ENCODE measurements at places on chromosomes 6 and 20.

- H3K4me1 ChIP-seq, result no peaks in the 10 kb centered on the region
- no peak for DNase-seq
- H3K4me3 ChIP-seq, result no peak overlapping the region
- H3K36me3 ChIP-seq, result no peaks in the 10 kb centered on the region
- H3K27ac ChIP-seq, result no peak overlapping the region
Observed at GRCh38 chr20:316316-317068, 8.9 kb upstream of the SOX12 start.

DNA sequence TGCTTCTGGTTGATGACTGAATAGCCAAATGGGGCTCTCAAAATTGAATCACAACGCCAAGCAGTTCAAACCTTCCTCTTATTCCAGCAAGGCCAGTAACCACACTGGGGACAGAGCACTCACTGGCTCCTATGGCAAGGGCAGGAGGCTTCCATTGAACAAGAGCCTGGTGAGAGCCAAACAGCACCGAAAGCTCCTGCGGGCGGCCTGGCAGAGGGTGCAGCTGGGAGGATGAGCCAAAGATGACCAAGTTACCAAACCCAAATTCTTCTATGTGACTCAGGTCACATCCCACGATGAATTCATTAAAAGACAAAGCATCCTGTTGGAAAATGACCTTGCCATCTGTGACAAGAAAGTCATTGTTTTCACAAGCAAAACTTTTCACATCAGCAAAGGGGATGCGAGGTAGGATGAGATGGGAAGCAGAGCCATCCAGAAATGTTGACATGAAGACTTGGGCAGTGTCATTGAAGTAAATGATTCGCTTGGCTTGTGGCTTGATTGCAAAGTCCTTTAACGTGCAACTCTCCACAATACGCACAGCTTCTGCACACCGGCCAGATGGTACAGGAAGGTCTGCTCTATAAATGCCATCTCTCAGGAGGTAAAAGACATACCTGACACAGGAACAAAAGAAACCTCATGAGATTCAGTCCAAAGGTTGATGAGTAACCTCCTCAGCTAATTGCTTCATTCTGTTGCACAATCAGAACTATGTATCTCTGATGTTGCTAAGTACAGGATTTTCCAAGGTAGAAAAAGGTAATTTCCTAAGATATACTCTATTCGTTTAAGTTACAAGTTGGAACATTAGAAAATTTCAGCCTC, 36.3 kb downstream of the ROS1 start:
- no peaks in the 10 kb centered on the region for H3K4me1 ChIP-seq
- H3K4me3 ChIP-seq, result no peak overlapping the region
- no peaks in the 10 kb centered on the region for H3K36me3 ChIP-seq
- no peaks in the 10 kb centered on the region for H3K27me3 ChIP-seq
- no peak for DNase-seq
- no peak overlapping the region for H3K27ac ChIP-seq

- H3K4me3 ChIP-seq, result no peak overlapping the region
- no peak for DNase-seq
- peaks cover 4% of the 10 kb centered on the region for H3K36me3 ChIP-seq
- H3K27ac ChIP-seq, result no peak overlapping the region
Observed at GRCh38 chr20:62015540-62016288, 50.0 kb downstream of the TAF4 start.

- DNase-seq, result no peak
- H3K27ac ChIP-seq, result no peak overlapping the region
- no peaks in the 10 kb centered on the region for H3K36me3 ChIP-seq
- no peak overlapping the region for H3K4me3 ChIP-seq
- peaks cover 13% of the 10 kb centered on the region for H3K4me1 ChIP-seq
Observed at GRCh38 chr20:33681728-33682353, 4.3 kb downstream of the E2F1 start.

- no peaks in the 10 kb centered on the region for H3K36me3 ChIP-seq
- no peaks in the 10 kb centered on the region for H3K27me3 ChIP-seq
- no peaks in the 10 kb centered on the region for H3K4me1 ChIP-seq
Observed at GRCh38 chr6:5765141-5765760, 241.5 kb downstream of the NRN1 start.

DNA sequence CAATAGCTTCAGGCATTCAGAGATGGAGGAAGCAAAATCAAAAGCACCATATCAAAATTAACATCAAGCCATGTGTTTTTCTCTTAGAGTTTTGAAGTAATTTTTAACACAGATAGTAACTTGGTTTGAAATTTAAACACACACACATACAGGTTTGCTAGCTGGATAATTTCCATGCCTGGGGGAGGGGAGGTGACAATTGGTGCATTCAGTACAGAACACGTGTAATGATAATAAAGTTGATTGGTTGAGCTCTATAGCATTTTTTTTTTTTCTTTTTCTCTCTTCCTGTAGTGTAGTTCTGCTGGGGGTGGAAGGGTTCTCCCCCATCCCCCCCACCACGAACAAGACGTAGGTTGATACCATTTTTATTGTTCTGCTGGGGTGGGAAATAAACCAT, 564.8 kb downstream of the LMBRD1 start:
- H3K4me1 ChIP-seq, result no peaks in the 10 kb centered on the region
- no peak overlapping the region for H3K4me3 ChIP-seq
- DNase-seq, result no peak
- no peaks in the 10 kb centered on the region for H3K36me3 ChIP-seq

- H3K4me1 ChIP-seq, result peaks cover 12% of the 10 kb centered on the region
- H3K27me3 ChIP-seq, result no peaks in the 10 kb centered on the region
- H3K27ac ChIP-seq, result no peak overlapping the region
- no peak overlapping the region for H3K4me3 ChIP-seq
- no peaks in the 10 kb centered on the region for H3K36me3 ChIP-seq
Observed at GRCh38 chr6:163823577-163823976, 409.1 kb downstream of the QKI start.

- H3K27me3 ChIP-seq, result no peaks in the 10 kb centered on the region
- H3K36me3 ChIP-seq, result no peaks in the 10 kb centered on the region
- no peaks in the 10 kb centered on the region for H3K4me1 ChIP-seq
Observed at GRCh38 chr6:132443206-132443605, 41.9 kb upstream of the MOXD1 start.

GRCh38 chr6:81895511-81896185, 143.2 kb upstream of the TENT5A start:
- H3K27me3 ChIP-seq, result no peaks in the 10 kb centered on the region
- H3K4me1 ChIP-seq, result no peaks in the 10 kb centered on the region
- no peak overlapping the region for H3K4me3 ChIP-seq
- H3K27ac ChIP-seq, result no peak overlapping the region

GRCh38 chr6:149445573-149445972, 39.2 kb downstream of the ZC3H12D start:
- DNase-seq, result no peak
- no peaks in the 10 kb centered on the region for H3K27me3 ChIP-seq
- no peaks in the 10 kb centered on the region for H3K36me3 ChIP-seq
- no peak overlapping the region for H3K4me3 ChIP-seq
- H3K4me1 ChIP-seq, result peaks cover 4% of the 10 kb centered on the region
- H3K27ac ChIP-seq, result no peak overlapping the region

- DNase-seq, result no peak
- no peak overlapping the region for H3K4me3 ChIP-seq
- peaks cover 57% of the 10 kb centered on the region for H3K36me3 ChIP-seq
- H3K4me1 ChIP-seq, result no peaks in the 10 kb centered on the region
- no peaks in the 10 kb centered on the region for H3K27me3 ChIP-seq
- no peak overlapping the region for H3K27ac ChIP-seq
Observed at GRCh38 chr20:57648878-57649616, 28.8 kb upstream of the ZBP1 start.

- peaks cover 64% of the 10 kb centered on the region for H3K27me3 ChIP-seq
- DNase-seq, result no peak
- peaks cover 18% of the 10 kb centered on the region for H3K4me1 ChIP-seq
- peak overlapping the region; percentile 45 for H3K4me3 ChIP-seq
- no peaks in the 10 kb centered on the region for H3K36me3 ChIP-seq
Observed at GRCh38 chr6:6007366-6008088, 802 bp upstream of the NRN1 start.

DNA sequence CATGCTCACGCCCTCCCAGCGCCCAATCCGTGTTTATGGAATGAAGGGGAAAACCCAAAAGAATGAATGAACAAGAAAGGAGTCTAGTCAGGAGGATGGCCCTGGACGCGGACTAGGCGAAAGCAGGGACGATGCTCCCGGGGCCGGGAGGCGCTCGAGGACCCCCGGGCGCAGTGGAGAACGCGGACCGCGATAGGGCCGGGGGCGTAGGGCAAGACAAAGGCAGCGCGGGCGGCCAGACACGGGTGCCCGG, 758 bp downstream of the GCLC start:
- DNase-seq, result no peak
- H3K4me1 ChIP-seq, result peaks cover 19% of the 10 kb centered on the region
- H3K27ac ChIP-seq, result peak overlapping the region; percentile 97
- H3K27me3 ChIP-seq, result no peaks in the 10 kb centered on the region

DNA sequence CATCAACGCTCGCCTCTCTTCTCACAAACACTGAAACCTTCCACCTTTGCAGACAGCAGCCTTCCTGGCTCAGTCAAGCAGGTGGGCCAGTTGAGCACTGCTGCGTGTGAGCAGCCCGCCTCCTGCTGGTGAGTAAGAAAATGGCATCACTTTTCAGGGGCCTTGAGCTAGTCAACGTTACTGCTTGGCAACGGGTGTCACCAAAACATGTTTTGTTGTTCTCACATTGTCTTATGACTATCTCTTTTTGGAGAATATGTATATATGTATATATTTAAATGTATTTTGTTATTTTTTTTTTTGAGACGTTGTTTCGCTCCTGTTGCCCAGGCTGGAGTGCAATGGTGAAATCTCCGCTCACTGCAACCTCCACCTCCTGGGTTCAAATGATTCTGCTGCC, 97.0 kb upstream of the AGPAT4 start:
- no peaks in the 10 kb centered on the region for H3K27me3 ChIP-seq
- H3K4me1 ChIP-seq, result no peaks in the 10 kb centered on the region
- no peaks in the 10 kb centered on the region for H3K36me3 ChIP-seq

GRCh38 chr6:41958022-41958856, 16.6 kb upstream of the CCND3 start:
- no peaks in the 10 kb centered on the region for H3K4me1 ChIP-seq
- no peaks in the 10 kb centered on the region for H3K36me3 ChIP-seq
- no peak overlapping the region for H3K27ac ChIP-seq
- no peak for DNase-seq
- no peaks in the 10 kb centered on the region for H3K27me3 ChIP-seq

DNA sequence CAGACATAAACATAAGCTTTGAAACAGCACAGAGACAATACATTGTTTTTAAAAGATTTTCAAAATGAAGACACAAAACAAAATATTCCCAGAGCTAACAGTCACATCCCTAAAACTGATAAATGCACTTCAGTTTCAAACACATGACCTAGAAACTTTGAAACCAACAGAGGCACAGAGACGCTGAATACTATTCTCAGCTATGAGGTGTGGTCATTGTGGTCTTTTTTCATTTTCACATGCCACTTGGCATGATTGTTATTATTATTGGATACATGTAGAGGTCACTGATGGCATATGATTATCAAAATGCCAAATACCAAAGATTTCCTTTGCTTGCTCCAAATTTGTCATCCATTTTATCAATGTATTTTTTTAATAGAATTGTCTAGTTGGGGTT, 306.9 kb downstream of the QKI start:
- H3K27me3 ChIP-seq, result no peaks in the 10 kb centered on the region
- H3K36me3 ChIP-seq, result no peaks in the 10 kb centered on the region
- H3K27ac ChIP-seq, result no peak overlapping the region
- no peak overlapping the region for H3K4me3 ChIP-seq

GRCh38 chr6:163757520-163757919, 343.0 kb downstream of the QKI start:
- DNase-seq, result no peak
- no peaks in the 10 kb centered on the region for H3K27me3 ChIP-seq
- peaks cover 6% of the 10 kb centered on the region for H3K4me1 ChIP-seq
- H3K27ac ChIP-seq, result no peak overlapping the region

GRCh38 chr6:47057830-47058540, 15.9 kb upstream of the ADGRF1 start:
- H3K36me3 ChIP-seq, result no peaks in the 10 kb centered on the region
- H3K4me1 ChIP-seq, result peaks cover 3% of the 10 kb centered on the region
- H3K27ac ChIP-seq, result no peak overlapping the region
- H3K4me3 ChIP-seq, result no peak overlapping the region

GRCh38 chr6:39251406-39251805, 22.1 kb upstream of the KCNK5 start:
- H3K27me3 ChIP-seq, result no peaks in the 10 kb centered on the region
- no peak overlapping the region for H3K4me3 ChIP-seq
- H3K4me1 ChIP-seq, result no peaks in the 10 kb centered on the region
- no peaks in the 10 kb centered on the region for H3K36me3 ChIP-seq
- H3K27ac ChIP-seq, result no peak overlapping the region
- DNase-seq, result no peak

DNA sequence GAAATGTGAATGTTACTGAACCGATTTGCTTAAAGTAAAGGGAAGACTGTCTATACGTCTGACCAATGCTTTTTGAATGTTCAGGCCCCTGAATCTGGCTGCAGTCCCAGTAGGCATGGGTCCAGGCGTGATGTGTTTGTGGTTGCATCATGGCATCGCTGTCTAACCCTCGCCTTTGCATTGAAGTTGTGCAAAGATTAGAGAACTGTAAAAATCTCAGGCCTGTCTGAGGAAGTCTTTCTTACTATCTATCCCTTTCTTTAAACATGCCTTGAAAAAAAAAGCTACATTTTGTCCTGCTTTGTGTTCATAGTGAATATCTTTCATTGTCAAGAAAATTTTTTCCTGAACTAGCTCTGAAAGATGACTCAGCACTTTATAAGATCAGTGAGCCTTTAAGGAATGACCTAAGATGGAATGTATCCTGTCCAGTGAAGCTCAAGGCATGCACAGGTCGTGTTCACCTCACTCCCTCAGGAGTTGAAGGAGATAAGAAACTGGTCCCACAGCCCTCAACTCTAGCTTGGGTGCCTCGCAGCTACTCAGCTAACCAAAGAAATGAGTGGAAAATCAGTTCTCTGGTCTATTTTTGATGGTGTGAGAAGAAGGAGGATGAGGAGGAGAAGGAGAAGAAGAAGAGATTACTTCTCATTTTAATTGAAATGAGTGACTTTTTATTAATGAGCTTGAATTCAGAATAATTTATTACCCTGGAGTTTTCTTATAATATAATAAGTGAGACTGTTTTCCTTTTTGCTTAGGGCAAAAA, 48.6 kb downstream of the TPD52L1 start:
- no peak overlapping the region for H3K4me3 ChIP-seq
- peaks cover 35% of the 10 kb centered on the region for H3K4me1 ChIP-seq
- DNase-seq, result peak; percentile 53
- no peaks in the 10 kb centered on the region for H3K27me3 ChIP-seq
- no peaks in the 10 kb centered on the region for H3K36me3 ChIP-seq

GRCh38 chr6:12333128-12333527, 43.0 kb downstream of the EDN1 start:
- H3K27me3 ChIP-seq, result no peaks in the 10 kb centered on the region
- no peaks in the 10 kb centered on the region for H3K36me3 ChIP-seq
- H3K4me3 ChIP-seq, result no peak overlapping the region
- no peak for DNase-seq
- no peak overlapping the region for H3K27ac ChIP-seq

DNA sequence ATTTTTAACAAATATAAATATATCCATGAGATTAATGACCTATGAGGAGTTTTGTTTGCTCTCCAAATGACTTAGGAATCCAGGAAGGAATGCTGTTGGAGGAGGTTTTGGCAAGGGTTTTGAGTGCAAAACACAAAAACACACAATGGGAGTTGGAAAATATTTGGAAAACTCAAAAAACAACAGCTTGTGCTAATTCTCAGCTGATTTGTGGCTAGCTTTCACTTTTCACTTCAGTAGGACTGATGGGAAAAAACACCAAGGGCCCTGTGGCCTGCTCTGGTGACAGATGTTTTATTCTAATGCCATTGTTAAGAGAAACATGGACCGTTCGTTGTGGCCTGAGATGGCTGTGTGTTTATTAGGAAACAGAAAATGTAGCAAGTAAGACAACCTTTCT, 113.9 kb downstream of the ALDH8A1 start:
- no peaks in the 10 kb centered on the region for H3K4me1 ChIP-seq
- H3K36me3 ChIP-seq, result no peaks in the 10 kb centered on the region
- H3K27me3 ChIP-seq, result no peaks in the 10 kb centered on the region
- no peak for DNase-seq

Measured in tibial nerve (tissue), 4 donors.